Epithelial cell of proximal tubule (primary cell): ENCODE measurements at places on chromosomes 12 and 14. TPM values are rescaled to one million over a fixed set of nuclear protein-coding genes. Genes with fewer than 3 reads are reported as not detected.

GRCh38 chr14:76615331-76615730 lies 145.9 kb upstream of the VASH1 start:
- no peak for DNase-seq

GRCh38 chr14:94571395-94571794 lies 9.8 kb upstream of the SERPINA5 start:
- DNase-seq = no peak

DNA sequence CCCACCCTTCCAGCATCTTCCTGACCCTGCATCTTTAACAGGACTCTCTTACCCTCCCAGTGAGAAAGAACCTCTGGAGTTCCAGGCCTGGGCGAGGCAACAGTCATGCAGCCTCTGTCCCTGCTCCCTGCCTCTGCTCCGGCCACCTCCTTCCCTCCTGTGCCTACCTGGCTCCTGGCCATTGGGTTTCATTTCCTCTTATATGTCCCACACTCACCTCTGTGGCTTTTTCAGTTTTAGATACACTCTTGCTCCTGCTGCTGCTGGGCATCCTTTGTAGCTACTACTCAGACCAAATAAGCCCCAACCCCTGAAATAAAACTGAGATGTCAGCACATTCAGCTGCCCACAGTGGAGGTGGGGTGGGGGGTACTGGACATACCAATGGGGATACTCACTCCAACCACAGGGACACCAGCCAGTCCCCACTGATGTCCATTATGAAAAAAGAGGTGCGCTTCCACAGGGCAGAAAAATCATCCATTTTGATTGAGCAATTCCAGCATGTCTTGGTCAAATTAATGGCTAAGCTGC lies 99.1 kb upstream of the NRXN3 start:
- DNase-seq = no peak

- no peak for DNase-seq
Measured at GRCh38 chr12:110622582-110622981, 8.7 kb downstream of the TCTN1 start.

DNA sequence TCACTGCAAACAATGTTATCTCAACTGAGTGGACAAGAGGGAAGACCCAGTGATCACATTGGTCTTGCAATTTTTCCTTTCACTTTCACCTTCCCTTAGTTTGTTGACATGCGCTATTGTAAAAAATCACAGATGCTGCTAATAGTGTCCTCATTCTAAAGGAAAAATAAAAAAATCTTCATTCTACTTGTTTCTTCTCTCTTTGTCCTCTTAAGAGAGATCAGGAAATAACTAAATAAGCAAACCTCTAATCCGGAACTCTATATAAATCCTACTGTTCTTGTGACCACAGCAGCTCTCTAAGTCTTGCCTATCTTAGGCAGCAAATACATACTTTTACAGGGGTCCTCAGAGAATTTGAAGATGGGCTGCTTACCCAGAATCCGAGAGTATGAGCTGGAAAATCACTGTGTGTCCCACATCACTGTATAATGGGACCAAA lies 257.7 kb downstream of the NAV3 start:
- no peak for DNase-seq

Gene NPFF
- total RNA-seq = not detected in 2 replicates

Gene CD163L1
- total RNA-seq = 0.12 and 1.7 TPM in 2 replicates

Gene ESR2
- total RNA-seq = under 0.01 and 0.06 TPM in 2 replicates

Gene TSPAN11
- 0.29 and 1.3 TPM in 2 replicates for total RNA-seq

Gene MYRFL
- total RNA-seq = 0.07 TPM in 1 of 2 replicates, not detected in the other
